ENCODE measurements at places on chromosomes 7 and 10.

- no peak for DNase-seq
Observed at GRCh38 chr10:132186488-132187429, at the start of gene DPYSL4. TSS of gene DPYSL4 (plus strand) at chr10:132186948. CDS start at chr10:132187064, 116 bp downstream.

DNA sequence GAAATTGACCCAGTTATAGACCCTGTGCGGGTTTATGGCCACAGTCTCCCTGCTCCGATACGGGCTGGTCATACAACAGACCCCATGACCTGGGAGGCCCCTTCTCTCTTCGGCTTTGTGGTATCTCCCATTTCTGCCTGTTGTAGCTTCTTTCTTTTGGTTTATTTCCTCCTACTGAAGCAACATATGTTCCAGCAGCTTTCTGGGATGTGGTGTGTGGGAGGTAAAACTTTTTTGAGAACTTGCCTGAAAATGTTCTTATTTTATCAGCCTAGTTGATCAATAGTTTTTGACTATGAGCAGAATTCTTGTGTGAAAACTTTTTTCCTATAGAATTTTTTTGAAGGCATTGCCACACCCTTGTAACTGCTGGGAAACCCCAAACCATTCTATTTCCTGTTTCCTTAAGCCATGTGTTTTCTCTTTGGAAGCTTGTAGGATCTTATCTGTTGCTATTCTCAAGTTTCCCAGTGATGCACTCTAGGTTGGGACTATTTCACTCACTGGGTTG, 80.0 kb downstream of the DAGLB start:
- DNase-seq: no peak

- DNase-seq: no peak
Observed at GRCh38 chr7:96538632-96539031, 171.0 kb downstream of the SEM1 start.

DNA sequence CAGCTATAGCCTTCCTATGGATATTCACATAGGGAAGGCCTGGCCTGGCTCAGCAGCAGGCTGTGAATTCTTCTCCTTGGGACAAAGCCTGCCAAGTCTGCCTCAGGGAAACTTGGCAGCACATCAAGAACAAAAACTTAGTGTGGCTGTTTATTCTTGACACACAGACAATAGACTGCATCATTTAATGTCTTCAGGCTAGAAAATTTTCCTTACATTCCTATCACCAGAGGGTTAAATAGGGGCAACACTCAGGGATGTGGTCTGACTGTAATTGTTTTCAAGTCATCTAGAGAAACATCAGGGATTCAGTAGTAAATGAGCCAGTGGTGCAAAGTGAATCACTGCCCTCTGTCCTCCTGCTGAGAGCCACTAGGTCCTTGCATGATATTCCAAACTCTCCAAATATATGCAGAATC, 137.3 kb downstream of the SEMA3C start:
- DNase-seq: no peak

- no peak for DNase-seq
Observed at GRCh38 chr7:2084781-2085505, 147.8 kb downstream of the MAD1L1 start.

DNA sequence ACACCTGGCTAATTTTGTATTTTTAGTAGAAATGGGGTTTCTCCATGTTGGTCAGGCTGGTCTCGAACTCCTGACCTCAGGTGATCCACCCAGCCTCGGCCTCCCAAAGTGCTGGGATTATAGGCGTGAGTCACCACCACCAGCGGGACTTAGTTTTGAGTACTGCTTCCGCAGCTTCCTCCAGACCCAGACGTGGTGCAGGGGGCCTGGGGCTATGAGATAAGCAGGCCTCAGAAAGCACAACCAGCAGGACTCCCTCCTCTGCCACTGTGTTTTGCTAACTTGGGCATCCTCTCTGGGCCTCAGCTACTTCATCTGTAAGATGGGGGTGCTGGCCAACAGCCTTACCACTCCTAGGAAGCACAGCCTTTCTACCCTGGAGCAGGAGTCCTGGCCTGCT, 37.8 kb downstream of the GOLGA7B start:
- DNase-seq: no peak

DNA sequence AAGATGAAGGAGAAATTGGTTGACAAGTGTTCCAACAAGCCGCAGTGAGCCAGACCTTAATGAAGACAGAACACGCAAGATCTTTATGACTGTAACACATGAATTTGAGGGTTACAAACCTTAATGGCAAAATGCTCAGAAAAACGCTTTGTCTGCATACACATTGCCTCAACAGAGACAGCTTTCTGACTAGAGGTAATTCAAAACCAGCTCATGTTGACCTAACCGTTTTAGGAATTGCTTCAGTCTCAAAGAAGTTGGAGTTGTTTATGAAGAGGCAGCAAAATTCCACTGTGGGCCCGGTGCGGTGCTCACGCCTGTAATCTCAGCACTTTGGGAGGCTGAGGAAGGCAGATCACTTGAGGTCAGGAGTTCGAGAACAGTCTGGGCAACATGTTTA, 2.2 kb upstream of the GTF2I start:
- no peak for DNase-seq

All from NCI-H1092 (cell line).